ENCODE measurements at places on chromosomes 1 and 21. TPM values are rescaled to one million over a fixed set of nuclear protein-coding genes. Genes with fewer than 3 reads are reported as not detected.
A peak's percentile ranks its signal among the peaks of the same experiment; 100 is the strongest.

- DNase-seq = no peak
These were observed 59.6 kb upstream of the ADAMTS5 start for GRCh38 chr21:27026501-27026900.

DNA sequence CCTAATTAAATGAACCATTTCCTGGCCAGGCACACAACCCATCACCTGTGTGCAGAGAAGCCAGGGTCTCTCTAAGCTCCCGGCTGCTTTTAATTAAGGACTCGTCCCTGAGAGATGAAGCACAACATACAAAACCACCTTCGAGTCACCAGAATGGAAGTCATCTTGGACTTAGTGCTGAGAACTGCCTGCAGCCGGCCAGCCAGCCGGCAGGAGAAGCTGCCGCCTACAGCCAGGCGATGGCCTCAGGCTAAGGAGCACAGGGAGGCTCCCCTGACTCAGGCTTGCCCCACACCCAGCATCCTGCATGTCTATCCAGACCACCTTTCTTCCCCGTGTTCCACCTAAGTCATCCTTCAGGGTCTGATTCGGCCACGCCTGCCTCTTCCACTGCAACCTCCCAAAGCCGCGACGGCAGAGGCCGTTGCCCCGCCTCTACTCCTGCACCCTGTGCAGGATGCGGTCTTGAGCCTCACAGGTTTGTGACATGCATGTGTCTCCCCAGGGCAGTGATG is 83.6 kb downstream of the SLC66A1 start:
- DNase-seq = no peak

- peak; percentile 74 for DNase-seq
These were observed 196.8 kb upstream of the LMO4 start for GRCh38 chr1:87131809-87132283.

DNA sequence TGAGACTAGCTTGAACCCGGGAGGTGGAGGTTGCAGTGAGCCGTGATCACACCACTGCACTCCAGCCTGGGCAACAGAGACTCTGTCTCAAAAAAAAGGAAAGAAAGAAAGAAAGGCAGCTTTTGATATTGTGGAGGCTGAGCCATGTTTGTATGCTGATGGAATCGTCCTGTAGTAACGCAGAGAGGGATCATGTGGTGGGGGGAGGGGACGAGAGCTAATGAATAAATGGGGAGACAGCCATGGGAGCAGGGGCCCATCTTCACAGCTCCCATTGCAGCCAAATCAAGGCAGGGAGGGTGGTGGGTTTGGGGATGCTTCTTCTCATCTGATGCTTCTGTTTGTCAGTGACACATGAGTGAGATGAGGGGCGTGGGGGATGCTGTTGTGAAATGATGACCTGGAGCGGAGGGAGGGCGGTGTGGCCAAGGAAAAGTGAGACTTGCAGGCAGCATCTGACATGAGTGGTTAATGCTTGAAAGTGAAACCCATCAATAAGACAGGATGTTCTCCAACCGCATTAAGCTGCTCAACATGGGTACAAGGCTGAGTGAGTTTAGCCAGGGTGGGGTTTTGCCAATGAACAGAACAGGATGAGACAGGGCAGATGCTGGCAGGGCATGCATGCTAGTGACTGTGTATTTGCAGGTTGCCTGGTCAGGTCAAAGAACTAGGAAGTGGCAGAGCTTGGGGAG is 16.7 kb downstream of the SPATA21 start:
- no peak for DNase-seq

DNA sequence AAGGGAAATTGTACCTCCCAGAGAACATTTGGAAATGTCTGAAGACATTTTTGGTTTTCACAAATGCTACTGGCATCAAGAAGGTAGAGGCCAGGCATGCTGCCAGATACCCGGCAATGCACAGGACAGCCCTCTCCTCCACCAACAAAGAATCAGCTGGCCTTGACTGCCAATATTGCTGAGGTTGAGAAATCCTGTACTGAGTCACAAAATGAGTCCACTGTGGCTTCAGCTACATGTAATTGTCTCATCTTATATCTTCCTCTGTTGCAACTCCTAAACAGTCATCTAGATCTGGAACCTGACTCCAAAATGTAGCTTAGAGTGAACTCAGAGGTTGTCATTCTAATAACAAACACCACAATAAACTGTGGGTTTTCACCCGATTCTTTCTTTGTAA is 327.5 kb upstream of the POGK start:
- DNase-seq = no peak

GRCh38 chr1:11761988-11762406 is at the start of gene C1orf167:
Gene C1orf167 (plus strand): TSS chr1:11762193. CDS start chr1:11764401, 2,208 bp downstream.
- no peak for DNase-seq

- DNase-seq = no peak
These were observed 42.5 kb downstream of the PLPPR5 start for GRCh38 chr1:98962156-98962555.

GRCh38 chr21:27060190-27060589 is 93.3 kb upstream of the ADAMTS5 start:
- DNase-seq = no peak

DNA sequence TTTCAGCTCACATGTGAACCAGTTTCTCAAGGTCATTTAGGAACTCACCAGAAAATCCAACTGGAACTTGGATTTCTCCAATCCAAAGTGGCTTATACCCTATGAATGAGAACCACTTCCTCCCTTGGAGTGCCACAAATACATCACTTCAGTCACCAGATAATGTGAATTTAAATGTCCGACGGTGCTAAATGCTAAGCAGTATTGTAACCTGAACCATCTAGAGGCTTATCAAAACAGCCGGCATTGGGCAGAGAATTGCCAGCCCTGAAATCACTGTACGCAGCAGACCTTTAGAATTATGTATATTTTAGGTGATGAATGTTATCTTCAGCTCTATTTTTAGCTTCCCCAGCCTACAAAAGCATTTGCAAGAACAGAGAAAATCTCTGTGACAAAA is 76.8 kb upstream of the COX20 start:
- no peak for DNase-seq

GRCh38 chr1:89129911-89130310 is 4.0 kb upstream of the GBP2 start:
- DNase-seq = no peak

DNA sequence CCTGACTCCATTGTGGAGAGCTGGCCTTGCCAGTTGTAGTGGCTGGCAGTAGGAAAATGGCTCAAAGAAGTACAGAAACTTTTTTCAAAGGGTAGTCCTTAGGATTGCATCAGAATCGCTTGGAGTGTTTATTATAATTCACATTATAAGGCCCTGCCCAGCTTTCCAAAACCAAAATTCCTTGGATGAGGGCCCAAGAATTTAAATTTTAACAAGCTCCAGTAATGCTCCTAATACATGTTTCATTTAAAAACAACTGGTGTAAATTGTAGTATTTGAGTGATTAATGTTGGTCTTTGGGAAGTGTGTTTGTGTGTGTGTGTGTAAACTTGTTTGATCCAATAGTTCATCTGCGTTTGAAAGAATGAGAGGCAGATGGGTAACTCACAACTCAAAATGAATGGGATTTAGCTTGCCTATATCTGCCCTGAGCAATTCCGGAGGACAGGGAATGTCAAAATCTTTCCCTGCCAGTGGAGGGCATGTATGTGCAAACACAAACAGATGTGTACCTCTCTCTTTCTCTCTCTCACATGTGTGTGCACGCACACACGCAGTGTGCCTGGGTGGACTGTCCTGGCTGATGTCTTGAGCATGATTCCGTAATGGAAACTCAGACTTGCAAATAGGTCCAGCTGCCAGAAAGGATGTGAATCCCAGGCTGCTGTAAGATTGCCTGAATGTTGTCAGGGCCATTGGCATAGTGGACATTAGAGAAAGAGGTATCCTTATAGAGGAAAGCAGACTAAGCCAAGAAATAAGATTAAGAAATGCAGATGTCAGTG is 293.1 kb downstream of the LMX1A start:
- DNase-seq = no peak

- no peak for DNase-seq
These were observed 2.4 kb downstream of the GRIK3 start for GRCh38 chr1:37031871-37032270.

GRCh38 chr1:151282883-151283725 is 1.0 kb downstream of the ZNF687 start:
- DNase-seq = peak; percentile 45

EVA1C gene
- 13.5 TPM for total RNA-seq

DR1 gene
- total RNA-seq = 8.3 TPM

PHC2 gene
- total RNA-seq = 69.0 TPM

FGR gene
- total RNA-seq = 0.20 TPM
